ENCODE measurements at places on chromosomes 6 and 20.

GRCh38 chr20:53631909-53632662 lies 38.4 kb upstream of the ZNF217 start:
- DNase-seq = no peak

- DNase-seq = no peak
Observed at GRCh38 chr20:32338665-32339064, 19.5 kb upstream of the ASXL1 start.

GRCh38 chr20:54343634-54344033 lies 131.8 kb upstream of the DOK5 start:
- no peak for DNase-seq

DNA sequence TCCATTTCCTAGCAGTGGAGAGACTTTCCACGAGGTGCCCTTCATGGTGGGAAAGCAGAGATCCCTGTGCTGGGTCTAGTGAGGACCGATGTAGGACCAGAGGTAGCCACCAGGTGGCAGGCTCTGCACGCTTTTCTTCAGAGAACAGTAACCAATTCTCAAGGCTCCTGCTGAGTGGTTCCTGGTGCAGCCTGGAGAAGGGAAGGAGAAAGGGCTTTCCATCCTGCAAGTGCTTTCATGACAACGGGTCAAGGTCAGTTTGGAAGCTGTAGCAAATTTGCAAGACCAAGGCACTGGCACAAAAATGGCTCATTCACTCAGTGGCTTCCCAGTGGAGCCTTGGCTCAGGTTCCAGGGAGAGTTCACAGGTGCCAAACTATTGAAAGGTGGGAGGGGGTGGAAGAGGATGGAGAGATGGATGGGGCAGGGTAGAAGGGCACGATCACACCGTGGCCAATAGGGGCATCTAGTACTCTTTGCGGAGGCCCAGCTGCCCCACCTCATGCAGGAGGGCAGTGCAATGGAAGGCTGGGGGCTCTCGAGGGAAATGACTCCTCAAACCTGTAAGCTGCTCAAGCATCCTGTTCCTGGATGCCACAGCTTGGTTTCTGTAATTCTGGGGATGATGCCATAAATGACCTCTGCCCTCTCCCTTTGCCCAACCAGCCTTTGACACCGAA lies 25.5 kb upstream of the KCNK16 start:
- peak; percentile 53 for DNase-seq

GRCh38 chr20:63497138-63497945 lies 1.5 kb downstream of the EEF1A2 start:
- no peak for DNase-seq

DNA sequence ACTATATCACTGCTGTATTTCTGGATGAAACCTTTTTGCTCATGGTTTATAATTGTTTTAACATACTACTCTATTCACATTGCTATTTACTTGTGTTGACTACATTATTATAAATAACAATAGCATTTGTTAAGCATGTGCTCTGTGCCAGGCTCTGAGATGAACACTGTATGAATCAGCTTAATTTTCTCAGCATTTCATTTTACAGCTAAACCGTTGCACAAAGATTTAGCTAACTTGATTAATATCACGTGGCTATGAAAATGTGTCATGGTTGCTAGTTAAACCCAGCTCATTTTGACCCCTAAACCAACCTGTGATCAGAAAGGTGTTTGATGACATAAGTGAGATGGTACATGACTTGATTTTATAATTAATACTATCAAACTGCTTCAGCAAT lies 77.5 kb downstream of the NCOA7 start:
- no peak for DNase-seq

DNA sequence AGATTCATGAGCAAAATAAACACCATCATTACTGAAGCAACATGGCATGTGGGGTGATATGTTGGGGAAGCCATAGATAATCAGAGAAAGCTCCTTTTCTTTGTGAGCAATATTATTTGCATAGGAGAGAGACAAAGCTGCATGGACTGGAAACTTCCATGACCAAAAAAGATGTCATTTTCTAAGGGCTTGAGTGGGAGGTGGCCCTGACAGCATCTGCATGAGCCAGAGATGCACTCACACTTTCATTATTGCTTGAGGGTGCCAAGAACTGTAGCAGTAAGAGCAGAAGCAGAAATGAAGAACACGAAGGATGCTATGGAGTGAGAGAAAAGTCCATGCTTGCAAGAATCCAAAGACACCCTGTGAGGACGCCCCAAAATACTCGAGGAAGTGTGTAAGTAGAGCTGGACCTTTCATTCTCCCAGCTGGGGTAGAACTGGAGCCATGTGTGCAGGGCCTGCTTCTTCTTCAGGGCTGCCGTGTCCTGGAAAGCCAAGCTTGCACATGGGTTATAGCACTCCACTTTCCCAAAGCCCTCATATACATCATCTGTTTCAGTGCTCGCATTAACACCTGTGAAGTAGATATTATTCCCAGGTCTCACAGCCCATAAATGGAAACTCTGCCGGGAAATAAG lies 851.2 kb downstream of the DHX35 start:
- DNase-seq = no peak

DNA sequence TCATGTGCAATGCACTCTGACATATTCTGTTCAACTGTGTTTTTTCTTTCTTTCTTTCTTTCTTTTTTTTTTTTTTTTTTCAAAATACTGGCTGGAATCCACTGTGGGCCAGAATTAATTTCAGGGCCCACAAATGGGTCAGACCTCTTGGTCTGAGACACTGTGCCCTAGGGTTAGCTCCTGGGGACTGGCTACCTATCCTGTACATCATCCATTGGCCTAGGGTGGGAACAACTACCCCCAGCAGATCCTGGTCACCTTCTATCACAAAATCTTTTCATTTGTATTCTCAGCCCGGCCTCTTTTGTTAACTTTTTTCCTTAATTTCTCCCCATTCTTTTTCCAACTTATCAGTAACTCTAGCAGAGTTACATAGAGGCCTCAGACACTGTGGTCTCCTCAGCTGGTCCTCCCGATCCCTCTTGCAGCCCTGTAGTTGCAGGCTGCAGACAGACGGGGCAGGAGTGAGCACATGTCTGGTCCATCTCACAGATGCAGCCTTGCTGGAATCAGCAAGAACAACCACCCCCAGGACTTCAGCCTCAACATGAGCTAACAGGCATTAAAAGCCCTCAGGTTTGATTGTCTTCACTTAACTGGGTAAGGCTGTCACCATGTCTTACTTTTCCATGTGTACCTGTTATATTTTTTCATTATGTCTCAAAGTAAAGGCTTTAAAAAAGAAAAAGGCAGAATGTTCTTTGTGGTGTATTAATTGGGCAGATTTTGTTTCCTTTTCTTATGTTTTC lies 41.3 kb downstream of the TXLNB start:
- no peak for DNase-seq

- no peak for DNase-seq
Observed at GRCh38 chr20:36861625-36861874, 14.4 kb upstream of the TLDC2 start.

GRCh38 chr20:32418376-32418775 lies 60.2 kb downstream of the ASXL1 start:
- DNase-seq = no peak

- DNase-seq = no peak
Observed at GRCh38 chr6:157164972-157165371, 158.3 kb downstream of the TMEM242 start.

GRCh38 chr6:12359036-12359435 lies 68.9 kb downstream of the EDN1 start:
- DNase-seq = no peak

GRCh38 chr6:6469074-6469473 lies 119.4 kb upstream of the LY86 start:
- DNase-seq = no peak

GRCh38 chr20:32985596-32985995 lies 18.6 kb downstream of the SUN5 start:
- DNase-seq = no peak

GRCh38 chr6:33620158-33620855 lies 815 bp upstream of the ITPR3 start:
- DNase-seq = no peak

DNA sequence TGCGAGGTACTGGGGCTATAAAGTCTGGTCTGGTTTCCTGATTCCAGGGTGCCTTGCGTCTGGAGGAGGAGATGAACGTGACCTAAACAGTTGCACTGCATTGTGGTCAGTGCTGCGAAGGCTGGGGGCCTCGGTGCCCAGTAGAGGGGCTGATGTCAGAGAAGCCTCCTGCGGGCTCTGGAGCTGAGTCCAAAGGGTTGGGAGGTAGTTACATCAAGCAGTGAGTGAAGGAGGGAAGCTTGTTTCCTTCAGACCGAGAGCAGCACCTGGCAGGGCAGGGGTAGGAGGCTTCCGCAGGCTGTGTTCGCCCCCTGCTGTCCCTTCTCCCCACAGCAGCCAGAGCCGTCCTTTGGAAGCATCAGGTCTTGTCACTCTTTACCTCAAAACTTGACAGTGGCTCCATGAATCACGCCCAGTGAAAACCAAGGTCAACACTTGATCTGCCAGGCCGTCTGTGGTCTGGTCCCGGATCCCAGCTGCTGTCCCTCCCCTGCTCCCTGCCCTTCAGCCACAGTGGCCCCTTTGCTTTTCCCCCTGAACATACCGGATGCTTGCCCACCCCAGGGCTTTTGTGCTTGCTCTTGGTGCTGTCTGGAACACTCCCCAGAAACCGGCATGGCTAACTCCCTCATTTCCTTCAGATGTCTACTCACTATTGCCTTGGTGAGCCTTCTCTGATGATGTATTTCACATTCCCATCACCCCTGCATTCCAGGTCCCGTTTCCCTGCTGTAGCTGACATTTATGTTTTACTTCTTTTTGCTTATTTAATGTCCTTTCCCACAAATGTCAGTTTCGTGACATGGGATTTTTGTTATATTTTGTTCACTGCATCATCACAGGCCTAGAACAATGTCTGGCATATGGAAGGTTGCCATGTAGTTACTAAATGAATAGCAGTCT lies 7.0 kb downstream of the DYNLRB1 start:
- DNase-seq = peak; percentile 41

DNA sequence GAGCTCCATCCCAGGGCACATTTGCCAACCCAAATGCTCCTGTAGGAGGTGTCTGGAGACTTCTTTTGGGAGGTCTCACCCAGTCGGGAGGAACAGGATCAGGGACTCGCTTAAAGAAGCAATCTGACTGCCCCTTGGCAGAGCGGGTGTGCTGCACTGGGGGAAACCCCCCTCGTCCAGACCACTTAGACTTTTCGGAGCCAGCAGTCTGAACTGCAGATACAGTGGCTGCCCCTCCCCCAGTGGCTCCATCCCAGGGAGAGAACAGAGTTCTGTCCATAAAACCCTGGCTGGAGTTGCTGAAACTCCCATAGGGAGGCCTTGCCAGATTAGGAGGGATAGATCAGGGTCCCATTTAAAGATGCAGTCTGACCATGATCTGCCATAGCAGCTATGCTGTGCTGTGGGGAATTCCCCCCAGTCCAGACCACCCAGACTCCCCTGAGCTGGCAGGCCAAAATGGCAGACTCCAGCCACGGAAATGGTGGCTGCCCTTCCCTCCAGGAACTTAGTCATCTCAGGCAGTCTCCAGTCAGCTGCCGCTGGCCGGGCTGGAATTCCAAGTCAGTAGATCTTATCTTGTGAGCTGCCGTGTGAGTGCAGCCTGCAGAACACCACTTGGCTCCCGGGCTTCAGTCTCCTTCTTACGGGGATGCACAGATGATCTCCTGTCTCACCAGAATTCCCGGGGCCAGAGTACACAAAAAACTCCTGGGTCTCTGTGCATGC lies 278.1 kb upstream of the SASH1 start:
- DNase-seq = no peak

DNA sequence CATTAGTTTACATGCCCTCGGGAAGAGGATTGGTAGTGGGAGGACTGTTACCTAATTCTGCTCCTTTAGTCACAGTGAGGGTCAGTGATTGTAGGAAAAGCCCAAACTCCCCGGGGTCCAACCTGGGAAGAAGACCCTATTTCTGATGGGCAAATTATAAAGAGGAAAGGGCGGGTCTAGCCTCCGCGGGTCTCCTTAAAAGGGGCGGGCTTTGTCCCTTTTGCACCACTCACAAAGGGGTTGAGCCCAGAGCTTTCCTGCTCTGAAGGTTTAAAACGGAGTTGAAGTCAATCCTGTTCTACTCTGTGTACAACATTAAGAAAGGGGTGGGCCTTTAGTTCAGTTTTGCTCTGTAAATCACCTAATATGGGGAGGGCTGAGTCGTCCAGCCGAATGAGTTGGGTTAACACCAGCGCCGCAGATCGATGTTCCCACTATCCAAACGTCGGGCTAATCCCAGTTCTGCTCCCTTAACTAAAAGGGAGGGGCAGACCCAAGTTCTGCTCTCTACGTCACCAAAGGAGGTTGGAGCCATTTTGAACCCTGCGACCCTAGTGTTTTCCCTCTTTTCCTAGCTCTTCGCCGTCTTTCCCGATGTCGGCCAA lies 920 bp upstream of the RNF5 start:
- peak; percentile 67 for DNase-seq

- no peak for DNase-seq
Observed at GRCh38 chr6:14772188-14772587, 473.7 kb upstream of the JARID2 start.

DNA sequence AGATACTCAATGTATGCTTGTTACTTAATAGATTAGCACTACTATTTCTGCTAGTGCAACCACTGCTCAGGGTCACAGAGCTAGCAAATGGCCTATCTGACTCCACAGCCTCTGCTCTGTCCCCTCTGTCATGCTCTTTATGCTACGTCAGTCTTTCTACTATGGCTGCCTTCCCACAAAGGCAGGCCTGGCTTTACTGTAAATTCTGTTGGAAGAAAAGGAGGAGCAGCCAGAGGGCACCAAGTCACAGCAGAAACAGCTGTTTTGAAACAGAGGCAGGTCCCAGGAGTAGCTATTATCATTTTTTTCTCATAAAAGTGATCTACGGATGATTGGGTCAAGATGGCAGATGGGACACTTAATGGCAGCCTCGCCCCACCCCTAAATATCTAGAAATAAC lies 10.0 kb upstream of the ELMO2 start:
- DNase-seq = no peak

GRCh38 chr6:143575440-143575839 lies 63.9 kb upstream of the FUCA2 start:
- DNase-seq = peak; percentile 40

GRCh38 chr6:76774781-76775384 lies 688.4 kb downstream of the HTR1B start:
- DNase-seq = no peak

GRCh38 chr6:34836451-34836850 lies 44.6 kb downstream of the BLTP3A start:
- no peak for DNase-seq

- no peak for DNase-seq
Observed at GRCh38 chr6:125124049-125124669, 29.4 kb upstream of the TPD52L1 start.

- DNase-seq = no peak
Observed at GRCh38 chr20:58473453-58474425, 41.5 kb downstream of the APCDD1L start.

GRCh38 chr6:119308991-119309657 lies 40.4 kb downstream of the MAN1A1 start:
- no peak for DNase-seq

GRCh38 chr20:5065879-5066383 lies 53.8 kb downstream of the PCNA start:
- DNase-seq = no peak

GRCh38 chr6:130223508-130223907 lies 757 bp upstream of the SAMD3 start:
- DNase-seq = no peak

DNA sequence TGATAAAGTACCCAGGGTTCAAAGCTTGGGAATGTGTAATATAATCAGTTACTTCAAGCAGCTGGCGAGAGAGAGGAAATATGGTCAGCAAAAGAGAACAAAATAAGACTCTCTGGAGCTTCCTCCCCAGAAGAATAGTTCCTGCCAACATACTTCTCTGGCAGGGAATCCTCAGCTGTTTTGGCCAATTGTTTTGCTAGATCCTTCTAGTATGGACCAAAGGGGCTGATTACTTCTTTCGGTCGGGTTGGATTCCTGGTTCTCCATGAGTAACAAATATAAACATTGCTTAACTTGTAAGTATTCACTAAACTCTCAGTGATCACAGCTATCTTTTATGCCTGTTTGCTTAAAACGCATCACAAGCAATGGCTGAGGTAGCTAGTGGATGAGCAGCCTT lies 31.4 kb upstream of the FBXO9 start:
- no peak for DNase-seq

All from COR-L47 (cell line).